ENCODE measurements at places on chromosomes 12 and 14.

DNA sequence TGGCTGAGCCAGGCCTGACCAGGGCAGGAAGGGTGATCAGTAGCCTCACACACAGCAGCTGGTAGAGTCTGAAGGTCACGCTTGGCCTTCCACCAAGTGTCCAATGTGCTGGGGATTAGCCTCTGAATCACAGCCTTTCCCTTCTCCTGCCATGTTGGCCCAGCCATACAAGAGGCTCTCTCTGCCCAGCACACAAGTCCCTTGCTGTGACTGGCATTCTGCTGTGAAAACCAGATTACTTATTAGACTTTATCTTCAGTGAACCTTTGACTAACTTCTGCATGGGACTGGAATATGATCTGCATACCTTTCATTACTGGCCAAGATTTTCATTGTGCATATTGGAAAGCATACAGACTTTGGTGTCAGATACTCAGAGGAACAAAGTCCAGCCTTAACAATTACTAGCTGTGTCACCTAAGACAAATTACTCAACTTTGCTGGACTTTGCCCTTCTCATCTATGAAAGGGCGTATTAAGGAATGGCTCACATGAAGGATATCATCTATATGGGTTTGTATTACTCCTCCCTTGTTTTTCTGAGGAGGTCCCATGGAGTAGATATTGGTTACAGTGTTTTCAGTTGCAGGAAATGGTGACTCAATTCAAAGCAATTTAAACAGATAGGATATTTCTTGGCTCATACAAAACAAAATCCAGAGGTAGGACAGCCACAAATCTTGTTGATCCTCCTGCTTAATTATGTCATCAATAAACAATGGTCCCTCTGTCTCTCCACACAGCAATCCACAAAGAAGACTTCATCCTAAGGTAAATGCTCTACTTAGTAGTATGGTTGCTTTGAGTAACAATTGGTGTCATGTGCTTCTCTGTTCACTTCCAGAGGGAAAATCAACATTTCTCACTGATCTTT lies 99.6 kb downstream of the DYRK2 start:
- no peak for DNase-seq

- DNase-seq: no peak
Measured at GRCh38 chr12:85092814-85093370, 56.7 kb downstream of the LRRIQ1 start.

- no peak for DNase-seq
Measured at GRCh38 chr14:60964904-60965303, 16.0 kb downstream of the TRMT5 start.

GRCh38 chr12:116910645-116911451 lies at the start of gene FBXW8:
Gene FBXW8 (plus strand): TSS chr12:116910950. CDS start chr12:116911038, 88 bp downstream.
- DNase-seq: peak; percentile 64

DNA sequence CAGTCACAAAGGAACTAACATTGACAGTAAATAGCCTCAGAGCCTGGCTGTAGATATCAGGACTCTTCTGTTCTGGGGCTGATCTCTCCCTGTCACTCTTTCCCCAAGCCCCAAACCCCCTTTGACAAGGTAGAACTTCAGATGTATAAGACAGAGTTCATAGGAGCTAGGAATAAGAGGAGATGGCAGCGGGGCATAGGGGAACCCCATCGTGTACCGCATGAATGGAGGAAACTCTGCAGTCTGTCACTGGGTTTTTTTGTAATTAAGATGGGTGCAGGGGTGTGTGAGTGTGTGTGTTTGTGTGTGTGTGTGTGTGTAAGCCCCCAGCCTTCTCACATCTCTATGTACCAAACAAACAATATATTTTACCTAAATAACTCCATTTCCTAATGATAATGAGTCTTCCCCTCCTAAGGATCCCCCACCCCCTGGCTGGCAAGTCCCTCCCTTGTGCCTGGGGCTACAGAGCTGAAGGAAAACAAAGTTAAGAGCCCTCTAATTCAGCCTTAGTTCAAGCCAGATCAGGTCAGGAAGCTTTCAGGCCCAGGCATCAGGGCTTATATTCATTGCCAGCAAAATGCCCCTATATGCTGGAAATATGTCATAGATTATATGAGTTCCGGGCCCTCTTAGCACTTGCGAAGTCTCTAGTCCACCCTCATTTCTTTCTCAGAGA lies 9.1 kb upstream of the HOXC4 start:
- DNase-seq: no peak

- DNase-seq: no peak
Measured at GRCh38 chr12:91275321-91275720, 92.7 kb upstream of the DCN start.

DNA sequence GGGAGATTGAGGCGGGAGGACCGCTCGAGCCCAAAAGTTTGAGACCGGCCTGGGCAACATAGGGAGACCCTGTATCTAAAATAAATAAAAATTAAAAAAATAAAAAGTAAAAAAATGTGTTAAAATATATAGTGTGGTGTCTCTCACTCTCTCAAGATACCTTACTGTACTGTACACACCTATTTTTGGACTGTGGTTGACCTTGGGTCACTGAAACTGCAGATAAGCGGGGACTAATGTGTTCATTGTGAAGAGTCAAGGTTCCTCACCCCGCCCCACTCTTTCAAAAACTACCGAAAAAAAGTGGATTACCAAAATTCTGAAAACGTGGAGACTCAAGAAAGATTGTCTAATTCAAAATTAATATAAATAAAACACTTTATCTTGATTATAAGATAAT lies 1.0 kb upstream of the TAS2R13 start:
- DNase-seq: no peak

GRCh38 chr12:3247077-3247476 lies 169.9 kb downstream of the TSPAN9 start:
- DNase-seq: no peak

- DNase-seq: no peak
Measured at GRCh38 chr12:102051431-102051965, 10.3 kb downstream of the WASHC3 start.

DNA sequence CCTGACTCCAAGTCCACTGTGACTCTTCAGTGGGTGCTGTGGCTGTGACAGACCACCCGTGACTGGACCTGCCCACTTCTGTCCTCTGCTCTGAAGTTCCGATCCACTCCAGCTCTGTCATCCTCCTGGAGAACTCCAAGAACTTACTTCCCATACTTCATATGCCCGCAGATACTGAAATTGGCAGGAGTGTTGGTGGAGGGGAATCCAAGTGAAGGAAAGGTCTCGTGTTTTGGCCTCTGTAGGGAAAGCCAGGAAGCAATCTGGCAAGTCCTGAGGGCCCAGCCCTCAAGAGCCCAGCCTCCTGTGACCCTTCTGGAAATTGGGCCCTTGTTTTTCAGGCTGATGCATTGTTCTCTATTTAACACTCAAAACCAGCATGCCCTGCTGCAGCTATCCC lies 22.4 kb upstream of the FKBP4 start:
- DNase-seq: no peak

- peak; percentile 6 for DNase-seq
Measured at GRCh38 chr14:59688224-59689170, 111.9 kb upstream of the CCDC175 start.

- peak; percentile 16 for DNase-seq
Measured at GRCh38 chr12:127162902-127163301, 1104.1 kb upstream of the TMEM132C start.

DNA sequence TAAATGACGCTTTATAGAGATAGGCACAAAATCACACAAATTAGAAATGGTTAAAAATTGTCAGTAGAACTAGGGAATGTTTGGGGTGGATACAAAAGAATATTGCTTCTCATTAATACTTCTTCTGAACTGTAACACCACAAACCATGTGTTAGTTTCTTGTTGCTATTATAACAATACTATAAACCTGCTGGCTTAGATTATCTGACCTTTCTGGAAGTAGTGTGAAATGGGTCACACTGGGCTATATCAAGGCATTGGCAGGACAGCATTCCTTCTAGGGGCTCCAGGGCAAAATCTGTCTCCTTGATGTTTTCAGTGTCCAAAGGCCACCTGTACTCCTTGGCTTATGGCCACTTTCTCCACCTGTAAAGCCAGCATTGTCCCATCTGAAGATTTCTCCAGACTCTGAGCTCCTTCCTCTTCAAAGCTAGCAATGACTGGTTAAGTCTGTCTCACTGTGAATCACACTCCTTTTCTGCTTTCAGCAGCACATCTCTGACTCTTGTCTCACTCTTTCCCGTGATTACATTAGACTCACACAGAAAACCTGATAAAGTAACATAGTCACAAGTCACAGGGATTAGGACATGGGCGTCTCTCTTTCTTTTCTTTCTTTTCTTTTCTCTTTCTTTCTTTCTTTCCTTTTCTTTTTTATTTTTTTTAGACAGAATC lies 86.3 kb downstream of the SLC15A4 start:
- no peak for DNase-seq

GRCh38 chr12:67442347-67442841 lies 173.2 kb downstream of the CAND1 start:
- DNase-seq: no peak

DNA sequence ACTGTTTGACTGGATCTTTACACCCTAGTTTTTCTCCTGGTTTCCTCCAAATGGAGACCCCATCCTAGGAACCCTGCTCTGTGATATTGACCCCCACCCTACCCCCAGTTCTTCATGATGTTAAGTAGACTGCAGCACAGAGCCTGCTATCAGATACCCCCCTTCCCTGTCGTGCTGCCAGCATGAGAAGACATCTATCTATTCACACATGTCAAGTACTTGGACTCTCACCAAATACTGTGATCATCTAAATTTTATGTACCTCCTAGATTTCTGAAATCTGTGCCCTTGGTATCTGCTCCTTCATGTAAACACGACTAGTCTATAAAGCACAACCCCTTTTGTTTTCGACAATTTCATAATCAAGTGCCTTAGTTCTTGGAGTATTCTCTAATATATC lies 38.9 kb downstream of the FERMT2 start:
- no peak for DNase-seq

- DNase-seq: no peak
Measured at GRCh38 chr14:42428996-42429395, 822.3 kb downstream of the LRFN5 start.

DNA sequence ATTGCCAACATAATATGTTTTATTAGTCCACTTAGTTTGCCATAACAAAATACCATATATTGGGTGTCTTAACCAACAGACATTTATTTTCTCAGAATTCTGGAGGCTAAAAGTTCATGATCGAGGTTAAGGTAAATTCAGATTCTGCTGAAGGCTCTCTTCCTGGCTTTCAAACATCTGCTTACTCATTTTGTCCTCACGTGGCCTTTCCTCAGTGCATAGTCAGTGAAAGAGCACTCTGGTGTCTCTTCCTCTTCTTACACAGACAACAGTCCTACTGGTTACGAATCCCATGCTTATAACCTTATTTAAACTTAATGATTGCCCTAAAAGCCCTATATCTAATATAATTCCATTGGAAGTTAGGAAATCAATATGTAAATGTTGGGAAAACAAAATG lies 479.7 kb downstream of the FSCB start:
- DNase-seq: no peak

GRCh38 chr12:6946033-6946919 lies 2.5 kb downstream of the C12orf57 start:
- DNase-seq: peak; percentile 53

- DNase-seq: no peak
Measured at GRCh38 chr12:23895792-23896218, 53.7 kb downstream of the SOX5 start.

GRCh38 chr12:76687981-76688380 lies 75.9 kb upstream of the ZDHHC17 start:
- no peak for DNase-seq

Data from stimulated activated CD4-positive, alpha-beta T cell treated with anti-CD3 and anti-CD28 coated beads, Interleukin-4, amount 100 ng/mL, for 1 hour (primary cell).